SHP77 treated with DMSO at 0.1 percent for 48 hours (cell line): ENCODE measurements at places on chromosomes 2 and 18.

DNA sequence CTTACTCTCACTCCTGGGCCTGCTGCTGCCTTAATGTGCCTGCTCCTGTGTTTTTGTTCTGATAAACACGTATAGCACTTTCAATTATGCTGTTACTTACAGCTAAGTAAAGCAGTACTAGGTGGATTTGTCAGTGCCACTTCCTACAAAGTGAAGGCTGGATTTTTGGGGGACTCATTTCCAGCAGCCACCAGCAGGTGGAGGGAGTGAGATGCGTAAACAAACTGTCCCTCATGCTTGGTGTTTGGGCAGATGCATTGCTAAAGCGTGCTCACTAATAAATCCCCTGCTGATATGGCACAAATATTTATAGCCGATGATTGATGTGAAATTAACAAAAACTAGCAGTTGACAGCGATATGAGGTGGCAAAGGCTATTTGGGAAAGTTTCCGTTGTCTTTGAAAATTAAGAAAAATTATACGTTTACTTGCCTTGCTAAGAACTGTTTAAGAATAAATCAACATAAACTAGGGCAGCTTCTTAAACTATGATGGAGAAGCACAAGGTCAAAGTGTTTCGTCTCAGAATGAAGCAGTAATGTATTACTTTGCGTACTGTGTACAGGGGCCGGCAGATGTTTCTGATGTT, 101.7 kb downstream of the AGAP1 start:
- DNase-seq, result no peak

DNA sequence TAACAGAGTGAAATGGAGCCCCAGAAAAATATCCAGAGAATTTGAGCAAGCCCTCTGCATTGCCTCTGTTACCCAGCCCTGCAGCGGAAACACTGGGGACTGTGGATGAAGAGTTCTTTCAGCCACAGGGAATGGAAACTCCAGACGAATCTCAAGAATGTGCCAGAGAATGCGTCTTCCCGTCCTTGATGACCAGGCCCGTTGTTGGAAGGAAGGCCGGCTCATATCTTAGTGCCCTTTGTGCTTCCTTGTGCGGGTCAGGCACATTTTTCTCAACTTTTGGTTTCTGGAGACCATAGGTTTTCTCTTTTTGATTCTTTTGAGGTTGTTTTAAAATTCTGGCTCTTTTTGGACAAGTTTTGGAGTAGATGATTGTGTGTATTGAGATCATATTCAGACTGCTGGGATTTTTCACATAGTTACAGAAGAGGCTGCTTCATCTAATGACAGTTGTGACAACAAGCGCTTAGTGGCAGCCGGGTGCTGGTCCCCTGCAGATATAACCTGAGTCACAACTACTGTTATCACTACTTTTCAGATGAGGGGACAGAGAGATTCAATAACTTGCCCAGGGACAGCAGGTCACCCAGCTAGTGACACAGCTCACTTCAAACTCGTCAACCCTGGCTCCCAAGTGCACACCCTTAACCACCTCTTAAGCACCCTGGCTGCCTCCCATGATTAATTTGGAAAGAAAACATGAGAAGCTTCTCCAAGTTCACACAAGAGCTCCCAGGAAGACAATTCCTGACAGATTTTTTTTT, 15.7 kb downstream of the MAL start:
- DNase-seq, result no peak

GRCh38 chr2:33497221-33497650, 20.8 kb downstream of the RASGRP3 start:
- DNase-seq, result no peak

- peak; percentile 73 for DNase-seq
Observed at GRCh38 chr2:205865905-205866441, 183.7 kb downstream of the NRP2 start.

- DNase-seq, result peak; percentile 90
Observed at GRCh38 chr2:223601932-223602666, at the start of gene SCG2. Gene SCG2 (minus strand): TSS chr2:223602361. CDS start chr2:223599282, 3,079 bp downstream.

DNA sequence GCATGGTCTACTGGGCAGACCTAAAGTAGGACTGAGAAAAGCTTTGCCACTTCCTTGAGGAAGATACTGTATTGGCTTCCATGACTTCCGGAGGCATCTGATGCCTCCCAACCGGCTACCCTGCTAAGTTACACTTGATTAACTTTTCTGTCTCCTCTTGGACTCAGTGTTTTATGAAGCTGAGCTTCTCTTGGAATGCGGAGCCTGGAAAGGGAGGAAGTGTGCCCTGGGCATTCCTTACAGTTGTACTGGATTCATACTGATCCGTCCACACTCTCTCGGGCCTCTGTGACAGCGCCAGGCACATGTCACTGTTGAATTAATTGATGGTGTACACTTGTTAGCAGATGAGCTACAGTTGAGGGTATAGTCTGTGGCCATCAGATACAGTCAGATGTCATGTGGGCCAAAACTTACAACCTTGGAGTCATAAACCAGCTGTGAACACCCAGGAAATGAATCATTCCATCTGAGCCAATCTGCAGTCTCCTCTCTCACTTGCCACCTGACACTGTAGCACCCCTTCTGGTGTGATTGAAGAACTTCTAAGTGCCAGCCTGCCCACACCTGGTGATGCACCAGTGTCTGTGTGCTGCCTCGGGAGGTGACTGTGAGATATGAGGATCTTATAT, 122.5 kb downstream of the FHOD3 start:
- DNase-seq, result no peak

DNA sequence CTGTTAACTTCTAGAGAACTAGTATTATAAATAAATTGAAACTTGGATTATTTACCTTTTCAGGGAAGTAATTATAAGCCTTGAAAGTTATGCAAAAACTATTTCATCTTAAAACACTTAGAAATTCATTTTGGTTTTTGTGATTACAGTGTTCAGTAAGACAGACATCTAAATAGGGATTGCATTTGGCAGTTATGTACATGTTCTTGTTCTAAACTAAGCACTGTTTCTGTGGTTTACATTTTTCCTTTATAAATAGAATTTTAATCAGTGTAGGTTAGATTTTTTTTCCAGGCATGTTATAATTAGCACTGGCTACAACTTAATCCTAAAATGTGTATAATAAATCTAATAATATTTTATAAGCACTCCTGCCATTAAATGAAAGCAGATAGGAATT, 35.0 kb downstream of the LCLAT1 start:
- DNase-seq, result no peak

- no peak for DNase-seq
Observed at GRCh38 chr2:96253006-96253405, 12.8 kb downstream of the TMEM127 start.

DNA sequence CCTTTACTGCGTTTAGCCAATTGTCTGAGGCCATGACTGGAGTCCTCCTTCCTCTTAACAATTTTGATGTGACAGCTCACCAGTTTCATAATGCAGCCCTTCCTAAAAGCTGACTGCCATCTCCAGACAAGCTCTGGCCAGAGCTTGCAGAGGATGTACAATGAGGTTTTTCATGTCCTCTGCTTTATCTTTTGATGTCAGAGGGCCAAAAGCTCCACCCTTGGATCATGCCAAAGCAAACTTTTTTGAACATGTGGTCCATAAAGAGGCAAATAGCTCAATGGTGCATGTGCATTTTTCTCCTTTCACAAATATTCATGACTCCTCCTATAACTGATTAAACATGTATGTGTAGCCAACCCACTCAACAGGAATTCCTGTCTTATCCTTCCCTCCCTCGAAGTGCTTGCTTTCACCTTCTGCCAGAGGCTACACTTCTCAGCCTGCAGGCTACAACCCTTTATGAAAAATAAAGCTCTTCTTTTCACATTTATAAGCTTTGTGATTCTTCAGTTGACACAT, 266.2 kb downstream of the FBXO15 start:
- no peak for DNase-seq

- no peak for DNase-seq
Observed at GRCh38 chr18:68735483-68736343, 20.8 kb upstream of the TMX3 start.

- DNase-seq, result no peak
Observed at GRCh38 chr2:73176205-73176880, 26.0 kb upstream of the NOTO start.

DNA sequence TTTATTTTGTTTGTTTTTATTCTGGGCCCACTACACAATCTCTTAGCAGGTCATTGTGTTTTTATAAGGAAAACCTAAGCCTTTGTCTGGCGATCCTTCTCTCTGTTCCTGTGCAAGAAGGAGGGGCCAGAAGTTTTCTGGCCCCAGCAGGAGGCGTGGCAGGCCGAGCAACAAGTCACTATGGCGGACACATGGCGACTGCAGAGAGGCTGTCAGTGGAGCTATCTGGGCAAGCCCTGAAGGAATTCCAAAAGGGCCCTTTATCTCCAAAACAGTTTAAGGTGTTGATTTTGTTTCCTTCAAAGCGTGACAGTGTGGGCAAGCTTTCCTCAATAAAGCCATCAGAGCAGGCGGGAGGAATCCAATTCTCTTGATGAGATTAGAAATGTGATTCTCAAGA, 118.8 kb upstream of the CTAGE1 start:
- no peak for DNase-seq

GRCh38 chr2:65691816-65692215, 259.4 kb upstream of the SPRED2 start:
- DNase-seq, result no peak

- DNase-seq, result no peak
Observed at GRCh38 chr2:119230219-119231185, 6.9 kb downstream of the STEAP3 start.

DNA sequence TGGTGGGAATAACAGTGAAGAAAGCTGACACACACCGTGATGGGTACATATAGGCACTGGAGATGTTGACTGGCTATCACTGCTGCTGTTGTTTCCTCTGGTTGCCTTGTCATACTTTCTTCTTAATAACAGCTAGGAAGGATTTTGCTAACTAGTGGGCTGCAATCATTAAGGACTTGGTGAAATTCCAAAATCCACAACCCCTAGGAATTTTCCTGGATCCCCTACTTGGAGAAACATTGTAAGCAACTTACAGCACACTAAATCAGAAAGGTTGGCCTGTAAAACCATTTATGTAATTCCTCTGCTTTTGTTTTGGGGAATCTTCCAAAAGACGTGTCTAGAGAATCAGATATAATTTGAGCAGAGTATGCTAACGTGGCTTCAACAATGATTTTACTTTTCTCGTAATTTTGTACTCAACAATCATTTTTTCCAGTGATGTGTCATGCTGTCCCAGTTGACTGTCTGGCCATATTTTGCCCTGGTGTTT, 8.0 kb upstream of the COL3A1 start:
- no peak for DNase-seq

DNA sequence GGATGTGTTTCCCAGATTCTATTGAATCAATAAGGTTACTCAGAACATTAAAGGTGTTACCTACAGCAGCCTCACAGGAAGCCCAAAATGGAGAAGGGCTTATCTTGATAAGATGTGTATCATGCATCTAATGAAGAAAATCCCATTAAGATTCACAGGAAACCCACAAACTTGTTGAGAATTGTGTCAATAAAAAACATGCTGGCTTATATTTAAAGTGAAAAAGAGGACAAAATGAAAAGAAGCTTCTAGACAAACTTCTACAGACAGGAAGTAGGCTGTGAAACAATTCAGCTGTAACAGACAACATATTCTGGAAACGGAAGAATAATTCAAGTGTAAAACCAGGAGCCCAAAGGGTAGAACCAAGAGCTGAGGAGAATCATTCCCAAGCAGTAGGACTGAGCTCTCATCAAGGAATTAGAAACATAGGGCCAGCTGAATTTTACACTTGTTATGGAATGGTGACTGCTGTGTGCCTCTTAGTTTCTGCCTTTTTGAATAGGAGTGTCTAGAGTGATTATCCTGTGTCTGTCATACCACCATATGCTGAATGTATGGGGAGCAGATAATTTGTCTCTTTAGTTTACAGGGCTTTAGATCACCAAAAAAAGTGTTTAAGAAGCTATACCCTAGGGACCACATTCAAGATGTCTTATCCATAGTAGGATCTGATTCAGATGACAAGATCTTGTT, 9.6 kb downstream of the IMMT start:
- DNase-seq, result no peak

DNA sequence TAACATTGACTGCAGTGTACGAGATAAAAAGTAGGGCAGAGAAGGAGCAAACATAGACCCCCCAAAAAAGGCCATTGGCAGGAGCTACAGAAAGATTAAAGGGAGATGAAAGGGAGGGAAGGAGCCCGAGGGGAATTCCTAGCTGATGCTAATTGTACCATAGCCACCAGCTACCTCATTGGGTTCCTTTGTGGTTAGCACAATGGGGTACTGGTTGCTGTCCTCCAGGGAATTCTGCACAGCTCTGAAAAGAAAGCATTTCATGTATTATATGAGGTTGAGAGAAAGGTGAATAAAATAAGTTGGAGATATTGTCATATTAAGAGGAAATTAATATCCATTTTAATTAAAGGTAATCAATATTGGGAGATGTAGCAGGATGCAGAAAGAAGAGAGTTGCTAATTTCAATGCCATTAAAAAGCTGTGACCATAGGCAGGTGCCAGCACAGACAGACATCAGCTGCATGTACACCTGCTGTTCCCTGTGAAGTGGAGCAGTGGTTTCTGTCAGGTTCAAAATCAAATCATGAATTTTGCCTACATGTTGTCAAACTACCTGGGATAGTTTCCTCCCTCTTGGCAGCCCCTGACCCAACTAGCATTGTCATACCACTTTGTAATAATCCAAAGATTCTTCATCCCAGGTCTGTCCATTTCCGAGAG, 185.4 kb upstream of the DLGAP1 start:
- no peak for DNase-seq

DNA sequence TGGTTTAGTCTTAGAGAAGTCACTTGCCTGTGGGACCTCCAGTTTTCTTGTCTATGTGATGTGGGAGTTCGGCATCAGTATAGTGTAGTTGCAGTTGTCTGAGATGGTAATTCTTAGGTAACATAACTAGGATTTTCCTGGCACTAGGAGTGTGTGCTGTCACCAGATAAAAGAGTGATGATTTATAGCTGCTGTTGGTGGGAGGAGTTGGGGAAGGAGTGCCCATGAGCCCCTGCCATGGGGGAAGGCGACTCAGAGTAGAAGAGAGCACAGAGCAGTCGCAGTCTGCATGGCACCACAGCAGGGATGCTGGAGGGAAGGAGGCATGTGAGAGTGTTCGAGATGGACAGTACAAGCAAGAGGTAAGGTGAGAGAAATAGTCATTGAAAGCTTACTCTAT, 38.7 kb downstream of the ATP9B start:
- no peak for DNase-seq

DNA sequence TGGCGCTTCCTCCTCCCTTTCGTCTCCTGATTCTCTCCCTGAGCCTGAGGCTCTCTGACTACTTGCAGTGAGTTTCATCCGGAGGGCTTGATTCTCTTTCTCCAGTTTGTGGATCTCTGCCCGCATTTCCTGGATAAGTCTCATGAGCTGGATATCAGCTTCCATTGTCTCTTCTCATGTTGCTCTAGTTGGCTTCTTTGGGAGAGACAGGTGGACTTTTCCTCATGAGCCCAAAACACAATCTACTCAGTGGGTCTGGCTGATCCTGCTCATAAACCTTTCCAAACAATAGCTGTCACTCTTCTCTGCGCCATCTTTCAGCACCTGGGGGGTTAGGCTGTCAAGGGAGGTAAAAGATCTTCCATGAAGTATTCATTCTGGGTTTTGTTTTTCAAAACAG, at the start of gene CCDC195:
Gene CCDC195 (minus strand): TSS at position 165 of the 400 bp plus-strand sequence. CDS start 0 bp downstream, at position 165.
- no peak for DNase-seq

GRCh38 chr2:221377066-221377465, 195.0 kb downstream of the EPHA4 start:
- DNase-seq, result no peak
